Endothelial cell of umbilical vein (primary cell): ENCODE measurements at places on chromosomes 11 and 22. TPM values are rescaled to one million over a fixed set of nuclear protein-coding genes. Genes with fewer than 3 reads are reported as not detected.

SYT13 gene
- not detected in 2 replicates for total RNA-seq

STK33 gene
- 1.6 and 3.4 TPM in 2 replicates for total RNA-seq

CNIH2 gene
- total RNA-seq: 0.78 and 1.2 TPM in 2 replicates

PATE2 gene
- total RNA-seq: 0.31 TPM in 1 of 2 replicates, not detected in the other

FOLR3 gene
- total RNA-seq: not detected in 2 replicates

SYNGR1 gene
- total RNA-seq: 3.7 and 3.8 TPM in 2 replicates

SLN gene
- not detected in 2 replicates for total RNA-seq

TBC1D22A gene
- total RNA-seq: 32.4 and 32.9 TPM in 2 replicates

PRG3 gene
- total RNA-seq: not detected in 2 replicates

YPEL4 gene
- total RNA-seq: 0.24 and 0.30 TPM in 2 replicates

SLC22A6 gene
- not detected in 2 replicates for total RNA-seq

CSF2RB gene
- 20.6 and 24.9 TPM in 2 replicates for total RNA-seq

TEX54 gene
- total RNA-seq: not detected in 2 replicates

DNA sequence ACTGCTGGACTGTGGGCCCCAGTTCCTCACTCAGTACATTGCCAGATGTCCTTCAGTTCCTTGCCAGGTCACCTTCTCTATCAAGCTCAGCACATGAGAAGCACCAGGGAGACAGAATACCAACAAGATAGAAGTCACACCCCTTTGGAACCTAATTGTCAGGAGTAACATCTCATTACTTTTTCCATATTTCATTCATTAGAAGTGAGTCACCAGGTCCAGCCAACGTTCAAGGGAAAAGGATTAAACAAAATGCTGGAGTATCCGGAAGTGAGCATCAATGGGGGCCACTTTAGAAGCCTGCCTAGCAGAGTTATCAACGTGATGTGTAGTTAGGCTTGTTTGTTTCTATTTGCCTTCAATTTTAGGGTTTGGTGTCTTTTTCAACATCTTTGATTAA, 569.3 kb downstream of the MIAT start:
- no peak for DNase-seq

GRCh38 chr11:36101466-36101865, 157.6 kb downstream of the LDLRAD3 start:
- DNase-seq: no peak

DNA sequence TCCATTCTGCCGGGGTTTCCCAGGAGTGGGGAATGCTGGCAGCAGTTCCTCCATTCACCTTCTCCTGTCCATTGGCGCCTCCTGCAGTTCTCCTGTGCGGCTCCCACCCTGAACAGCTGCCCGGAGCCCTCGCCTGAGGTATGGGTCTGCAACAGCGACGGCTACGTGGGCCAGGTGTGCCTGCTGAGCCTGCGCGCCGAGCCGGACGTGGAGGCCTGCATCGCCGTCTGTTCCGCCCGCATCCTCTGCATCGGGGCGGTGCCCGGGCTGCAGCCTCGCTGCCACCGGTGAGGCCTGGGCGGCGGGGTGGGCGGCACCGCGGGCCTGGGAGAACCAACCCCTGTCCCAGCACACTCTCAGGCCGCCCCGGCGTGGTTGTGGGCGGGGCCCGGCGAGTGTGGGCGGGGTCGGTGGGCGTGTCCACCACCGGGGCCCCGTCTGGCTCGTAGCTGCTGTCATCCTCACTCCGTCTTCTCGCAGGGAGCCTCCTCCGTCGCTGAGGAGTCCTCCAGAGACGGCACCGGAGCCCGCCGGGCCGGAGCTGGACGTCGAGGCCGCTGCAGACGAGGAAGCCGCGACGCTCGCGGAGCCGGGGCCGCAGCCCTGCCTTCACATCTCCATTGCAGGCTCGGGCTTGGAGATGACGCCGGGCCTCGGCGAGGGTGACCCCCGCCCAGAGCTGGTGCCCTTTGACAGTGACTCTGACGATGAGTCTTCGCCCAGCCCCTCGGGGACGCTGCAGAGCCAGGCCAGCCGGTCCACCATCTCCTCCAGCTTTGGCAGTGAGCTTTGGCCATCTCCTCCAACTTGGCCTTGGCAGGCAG, 14.0 kb upstream of the RELT start:
- no peak for DNase-seq

DNA sequence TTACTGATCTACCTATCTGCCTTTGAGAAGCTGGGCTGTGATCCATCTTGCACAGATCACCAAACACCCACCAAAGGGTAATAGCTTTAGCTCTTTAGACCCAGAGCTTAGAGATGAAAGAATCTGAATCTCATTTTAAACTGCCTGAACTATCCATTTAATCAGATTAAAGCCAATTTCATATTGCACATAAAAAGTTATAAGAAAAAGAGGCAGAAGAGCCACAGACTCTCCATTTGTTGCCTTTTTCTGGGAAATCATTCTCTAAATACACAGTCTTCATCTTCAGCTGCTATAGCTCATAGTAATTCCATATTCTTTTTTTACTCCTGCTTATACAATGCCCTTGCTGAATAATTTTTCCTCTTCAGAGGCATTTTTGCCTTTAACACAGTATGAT, 271.2 kb downstream of the DLG2 start:
- DNase-seq: no peak

- DNase-seq: no peak
These were observed 54.6 kb downstream of the CTSC start for GRCh38 chr11:88282747-88283515.

DNA sequence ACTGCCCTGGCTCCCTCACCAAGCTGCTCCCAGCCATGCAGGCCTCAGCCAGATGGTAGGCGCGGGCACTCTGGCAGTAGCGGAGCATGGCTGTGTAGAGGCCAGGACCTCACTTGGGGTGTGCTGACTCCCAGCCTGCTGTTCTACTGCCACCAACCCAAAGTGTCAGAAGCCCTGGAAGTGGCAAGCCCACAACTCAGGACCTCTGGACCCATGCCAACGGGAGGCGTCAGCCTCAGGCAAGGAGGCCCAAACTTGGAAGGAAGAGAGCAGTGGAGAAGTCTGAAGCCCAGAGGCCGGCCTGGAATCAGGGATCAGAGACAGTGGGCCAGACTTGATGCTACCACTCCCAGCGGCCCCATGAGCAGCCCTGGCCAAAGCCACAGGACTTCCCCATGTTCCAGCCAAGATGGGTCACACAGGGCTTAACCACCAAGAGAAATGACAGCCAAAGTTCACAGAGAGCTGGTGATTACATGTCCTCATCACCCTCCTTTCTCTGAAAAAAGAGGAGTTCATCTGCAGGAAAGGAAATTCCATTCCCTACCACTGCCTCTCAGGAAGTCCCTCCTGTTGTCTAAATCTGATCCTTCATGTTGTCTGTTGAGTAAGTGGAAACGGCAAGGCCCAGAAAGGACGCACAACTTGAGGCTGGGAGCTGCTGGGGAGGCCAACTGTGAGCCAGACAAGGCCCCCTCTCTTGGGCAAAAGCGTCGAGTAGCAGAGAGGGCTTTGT, 4.4 kb downstream of the ARRB1 start:
- DNase-seq: peak; percentile 26

DNA sequence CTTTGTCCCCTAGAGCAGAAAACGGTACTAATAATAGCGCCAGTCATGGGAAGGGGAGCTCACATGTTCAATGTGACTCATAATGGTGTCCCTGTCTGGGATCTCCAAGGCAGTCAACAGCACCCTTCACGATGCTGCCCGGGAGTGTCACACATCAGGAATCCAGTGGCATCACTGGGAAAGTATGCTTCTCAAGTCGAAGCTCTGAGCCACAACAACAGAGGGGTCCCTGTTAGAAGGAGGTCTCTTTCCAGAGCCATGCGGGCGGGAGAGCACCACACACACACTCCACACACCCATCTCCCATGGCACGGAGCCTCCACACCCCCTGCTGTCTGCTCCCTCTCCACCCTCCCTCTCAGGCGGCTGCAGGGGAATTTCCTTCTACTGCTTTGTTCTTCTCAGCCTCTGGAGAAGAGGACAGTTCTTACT, 119.7 kb downstream of the ETS1 start:
- DNase-seq: no peak

DNA sequence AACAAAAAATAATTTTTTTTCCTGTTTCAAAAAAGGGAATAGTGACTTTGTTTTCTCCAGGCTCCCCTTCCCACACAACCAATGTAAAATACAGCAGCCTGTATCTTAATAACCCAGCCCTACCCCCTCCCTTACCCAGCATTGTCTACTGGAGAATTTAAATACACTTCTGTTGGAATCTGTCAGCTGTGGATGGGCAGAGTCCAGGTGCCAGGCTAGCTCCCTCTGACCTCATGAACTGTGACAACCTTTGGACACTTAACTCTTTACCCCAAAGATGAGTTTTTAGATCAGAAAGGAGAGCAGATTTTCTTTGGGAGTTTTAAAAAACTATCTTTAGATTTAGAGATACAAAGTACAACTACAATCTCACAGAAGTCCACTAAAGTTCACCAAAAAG, 42.9 kb downstream of the DDX6 start:
- no peak for DNase-seq

DNA sequence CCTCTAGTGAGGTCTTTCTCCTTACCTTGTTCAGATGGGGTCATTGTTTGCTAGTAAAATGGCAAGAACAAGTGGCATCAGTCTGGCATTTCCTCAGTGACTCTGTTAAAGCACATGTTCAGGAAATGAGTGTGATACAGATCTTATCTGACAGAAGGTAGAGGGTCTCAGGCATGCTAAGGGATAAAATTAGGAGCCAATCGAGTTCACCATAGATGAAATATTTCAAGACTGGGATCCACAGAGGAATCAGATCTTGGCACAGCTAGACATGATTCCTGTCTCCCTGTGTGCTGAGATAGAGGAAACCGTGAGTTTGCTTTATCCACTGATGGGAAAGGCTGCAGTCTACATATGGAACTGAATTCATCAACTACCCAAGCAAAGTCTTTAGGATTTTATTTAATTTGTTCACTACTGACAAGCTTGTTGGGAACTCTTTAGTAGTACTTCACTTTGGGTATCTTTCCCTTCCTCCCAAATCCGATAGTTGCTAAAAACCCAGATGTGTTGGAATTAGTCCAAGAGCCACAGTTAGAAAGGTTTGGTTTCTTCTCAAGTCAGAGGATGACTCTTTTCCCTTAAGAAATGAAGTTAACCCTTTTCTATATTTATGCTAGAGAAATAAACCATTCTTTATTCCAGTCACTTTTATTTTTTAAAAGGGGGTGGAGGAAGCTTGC, 18.4 kb downstream of the FAM118B start:
- peak; percentile 54 for DNase-seq

DNA sequence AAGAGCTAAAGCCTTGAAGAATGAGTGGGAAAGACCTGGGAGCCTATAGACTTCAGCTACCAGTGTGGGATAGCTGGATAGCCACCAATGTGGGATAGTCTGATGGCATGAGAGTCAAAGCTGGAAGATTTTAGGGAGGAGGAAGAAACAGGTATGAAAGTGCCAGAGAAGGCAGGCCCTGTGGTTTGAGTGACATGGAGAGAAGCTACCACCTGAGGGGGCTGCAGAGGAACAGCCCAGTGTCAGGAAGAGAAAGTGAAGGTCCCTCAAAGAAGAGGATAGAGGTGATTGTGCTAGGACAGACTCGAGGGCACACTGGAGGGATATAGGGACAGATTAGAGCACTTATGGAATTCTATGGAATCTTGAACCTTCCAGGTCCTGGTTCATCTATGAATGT, 23.1 kb upstream of the PAX6 start:
- no peak for DNase-seq

- DNase-seq: no peak
These were observed at the start of gene LSP1 for GRCh38 chr11:1852877-1853276. Gene LSP1 (plus strand): TSS chr11:1853084. CDS start chr11:1853145, 61 bp downstream.

- no peak for DNase-seq
These were observed 90.0 kb downstream of the FDX1 start for GRCh38 chr11:110519796-110520195.

DNA sequence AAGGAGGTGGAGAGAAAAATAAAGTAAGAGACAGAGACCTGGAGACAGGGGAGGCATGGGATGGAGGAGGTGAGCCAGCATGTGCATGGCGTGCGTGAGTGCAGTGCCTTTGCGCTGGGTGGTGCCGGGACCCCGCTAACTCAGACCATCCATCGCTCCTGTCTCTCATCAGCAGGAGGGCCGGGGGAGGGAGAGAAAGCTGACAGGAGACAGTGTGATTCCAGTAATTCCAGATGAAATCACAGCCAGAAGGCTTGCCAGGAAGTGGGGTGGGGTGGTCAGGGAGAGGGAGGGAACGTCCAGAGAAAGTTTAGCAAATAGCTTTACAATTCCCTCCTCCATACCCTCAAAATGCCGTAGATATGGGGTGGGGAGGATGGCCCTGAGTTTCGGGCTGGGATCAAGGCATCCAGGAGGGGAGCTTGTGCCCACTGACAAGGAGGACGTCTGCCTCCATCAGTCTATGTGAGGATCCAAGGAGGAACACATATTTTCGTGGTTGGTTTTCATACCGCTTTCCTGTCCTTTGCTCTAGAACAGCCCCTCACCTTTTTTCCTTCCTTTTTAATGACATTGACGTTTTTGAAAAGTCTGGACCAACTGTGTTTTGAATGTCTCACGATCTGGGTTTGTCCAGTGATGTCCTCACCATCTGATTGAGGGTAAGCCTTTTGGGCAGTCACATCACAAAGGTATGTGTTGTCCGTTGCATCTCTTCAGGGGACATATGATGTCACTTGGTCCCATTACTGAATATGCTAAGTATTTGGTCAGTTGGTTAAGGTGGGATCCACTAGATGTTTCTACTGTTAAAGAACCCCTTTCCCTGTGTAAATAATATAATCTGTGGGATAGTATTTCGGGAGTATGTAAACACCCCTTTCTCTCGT, 567.3 kb downstream of the MIAT start:
- no peak for DNase-seq

GRCh38 chr11:76120513-76121101, 85.7 kb downstream of the WNT11 start:
- DNase-seq: peak; percentile 69

DNA sequence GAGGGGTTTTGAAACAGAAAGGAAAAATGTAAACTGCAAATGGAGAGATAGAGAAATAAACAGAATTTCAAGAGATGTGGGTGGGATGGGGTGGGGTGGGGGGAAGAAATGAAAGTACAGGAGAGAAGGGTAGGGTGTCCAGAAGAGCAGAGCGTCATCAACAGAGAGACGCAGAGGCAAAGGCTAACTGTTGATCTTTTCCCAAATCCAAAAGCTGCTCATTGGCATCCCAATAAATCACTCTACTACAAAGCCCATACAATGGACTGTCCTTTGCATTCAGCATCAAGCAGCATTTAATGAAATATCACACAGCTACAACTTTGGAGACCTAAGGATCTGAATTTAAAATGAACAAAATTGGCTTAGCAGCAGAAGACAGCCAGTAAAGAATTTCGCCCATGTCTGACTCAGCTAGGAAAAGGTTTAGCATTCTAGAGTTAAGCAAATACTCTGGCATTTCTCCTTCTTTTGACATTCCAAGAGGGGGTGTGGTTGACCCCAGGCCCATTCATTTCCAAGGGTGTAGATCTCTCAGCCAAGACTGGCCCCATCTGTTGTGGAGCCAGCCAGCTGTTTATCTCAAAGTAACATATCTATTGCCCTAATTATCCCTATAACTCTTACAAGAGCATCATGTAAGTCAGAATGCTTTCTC, 1.5 kb downstream of the RAB30 start:
- peak; percentile 70 for DNase-seq

- DNase-seq: no peak
These were observed 45.0 kb upstream of the VPREB1 start for GRCh38 chr22:22199634-22200033.

DNA sequence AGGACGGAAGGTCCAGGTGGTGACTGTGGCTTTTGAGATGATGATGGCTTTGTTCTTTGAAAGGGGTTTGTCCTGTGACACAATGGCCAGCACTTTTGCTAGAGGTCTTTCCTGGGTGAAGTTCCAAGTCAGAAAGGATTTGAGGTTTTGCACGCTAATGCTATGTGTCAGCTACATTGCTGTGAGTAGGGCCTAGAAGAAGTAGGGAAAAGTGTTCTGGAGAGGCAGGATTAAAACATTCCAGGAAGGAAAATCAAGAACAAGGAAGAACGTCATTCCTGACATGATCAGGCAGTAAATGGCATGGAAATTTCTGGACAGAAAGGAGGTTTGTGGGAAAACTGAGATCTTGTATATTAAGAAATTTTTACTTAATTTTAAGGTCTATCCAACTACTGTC, 290.7 kb downstream of the NTM start:
- no peak for DNase-seq
